ENCODE measurements at places on chromosomes 2 and 18.

DNA sequence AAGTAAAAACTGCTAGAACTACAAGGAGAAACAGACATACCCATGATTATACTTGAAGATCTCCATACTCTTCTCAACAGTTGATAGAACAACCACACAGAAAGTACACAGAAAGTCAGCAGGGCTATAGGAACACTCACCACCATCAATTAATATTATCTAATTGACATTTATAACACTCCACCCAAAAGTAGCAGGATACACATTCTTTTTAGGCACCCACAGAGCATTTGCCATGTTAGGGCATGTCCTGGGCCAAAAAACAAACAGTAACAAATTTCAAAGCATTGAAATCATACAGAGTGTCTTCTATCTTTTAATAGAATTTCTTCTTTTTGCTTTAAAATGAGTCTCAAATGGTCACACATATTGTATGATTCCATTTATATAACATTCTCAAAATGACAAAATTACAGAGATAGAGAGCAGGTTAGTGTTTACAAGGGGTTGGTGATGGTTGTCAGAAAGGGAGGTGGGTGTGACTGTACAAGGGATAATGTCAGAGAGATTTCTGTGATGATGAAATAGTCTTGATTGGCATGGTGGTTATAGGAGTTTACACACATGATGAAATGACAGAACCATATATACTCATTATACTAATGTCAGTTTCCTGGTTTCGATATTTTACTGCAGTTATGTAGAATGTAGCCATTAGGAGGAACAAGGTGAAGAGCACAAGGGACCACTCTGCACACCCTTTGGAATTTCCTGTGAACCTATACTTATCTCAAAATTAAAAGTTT is 82.8 kb downstream of the NCK2 start:
- DNase-seq: no peak

- DNase-seq: no peak
Measured at GRCh38 chr2:42054714-42055430, 7.1 kb downstream of the PKDCC start.

DNA sequence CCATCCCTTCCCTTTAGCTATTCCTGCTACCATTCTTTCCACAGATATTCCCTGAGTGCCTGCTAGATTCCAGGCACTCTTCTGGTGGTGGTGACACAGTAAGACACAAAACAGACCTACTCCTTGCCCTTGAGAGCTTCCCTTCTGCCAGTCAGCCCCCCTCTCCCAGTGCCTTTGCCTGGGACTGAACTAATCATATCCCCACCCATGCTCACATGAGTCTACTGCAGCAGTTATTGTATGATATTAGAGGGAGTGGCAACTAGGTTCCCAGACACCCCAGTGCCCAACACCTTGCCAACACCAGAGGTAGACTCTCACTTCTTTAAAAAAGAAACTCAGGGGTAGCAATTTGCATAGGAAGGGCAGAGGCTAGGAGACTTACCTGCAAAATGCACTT is 7.2 kb upstream of the LBH start:
- peak; percentile 82 for DNase-seq

- DNase-seq: peak; percentile 12
Measured at GRCh38 chr18:11849841-11850634, 1.2 kb upstream of the CHMP1B start.

DNA sequence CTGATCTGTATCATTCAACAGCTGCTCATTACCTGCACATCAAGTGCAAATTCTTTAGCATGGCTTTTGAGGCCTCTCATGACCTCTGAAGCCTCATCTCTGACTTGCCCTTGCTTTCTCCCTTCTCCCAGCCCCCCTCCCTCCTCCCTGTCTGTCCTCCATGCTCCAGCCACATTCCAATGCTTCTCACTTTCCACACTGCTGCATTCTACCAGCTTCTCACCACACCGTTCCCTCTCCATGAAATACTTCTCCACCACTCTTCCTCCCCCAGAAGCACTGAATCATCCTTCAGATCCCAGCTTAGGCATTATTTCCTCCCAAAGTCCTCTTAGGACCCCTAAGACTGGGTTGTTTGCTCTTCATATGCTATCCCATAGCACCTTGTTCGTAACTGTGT is 26.9 kb downstream of the GCG start:
- peak; percentile 6 for DNase-seq

DNA sequence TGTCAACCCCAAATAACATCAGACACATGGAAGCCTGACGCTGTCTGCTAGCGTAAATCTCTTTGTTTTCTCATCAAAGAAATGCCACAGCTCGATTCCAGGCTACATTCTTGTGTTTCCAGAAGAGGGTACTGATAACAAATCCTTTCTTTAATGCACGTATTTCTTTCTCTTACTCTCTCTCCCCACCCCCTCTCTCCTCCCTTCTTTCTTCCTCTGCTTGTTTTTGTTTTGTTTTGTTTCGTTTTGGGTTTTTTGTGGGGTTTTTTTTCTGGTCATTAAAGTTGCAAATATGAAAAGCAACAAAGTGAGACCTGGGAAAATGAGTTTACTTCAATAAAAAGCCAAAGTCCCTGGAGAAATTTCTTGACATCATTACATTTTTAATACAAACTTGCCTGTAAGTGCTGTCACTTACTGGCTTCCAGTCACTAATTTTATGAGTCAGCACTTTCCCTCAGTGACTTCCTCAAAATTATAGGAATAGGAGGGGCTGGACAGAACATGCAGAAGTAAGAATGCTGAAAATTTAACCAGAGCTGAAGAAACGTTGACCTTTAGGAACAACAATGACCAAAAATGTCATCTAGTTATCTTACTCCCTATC is 106.7 kb upstream of the NABP1 start:
- peak; percentile 84 for DNase-seq

DNA sequence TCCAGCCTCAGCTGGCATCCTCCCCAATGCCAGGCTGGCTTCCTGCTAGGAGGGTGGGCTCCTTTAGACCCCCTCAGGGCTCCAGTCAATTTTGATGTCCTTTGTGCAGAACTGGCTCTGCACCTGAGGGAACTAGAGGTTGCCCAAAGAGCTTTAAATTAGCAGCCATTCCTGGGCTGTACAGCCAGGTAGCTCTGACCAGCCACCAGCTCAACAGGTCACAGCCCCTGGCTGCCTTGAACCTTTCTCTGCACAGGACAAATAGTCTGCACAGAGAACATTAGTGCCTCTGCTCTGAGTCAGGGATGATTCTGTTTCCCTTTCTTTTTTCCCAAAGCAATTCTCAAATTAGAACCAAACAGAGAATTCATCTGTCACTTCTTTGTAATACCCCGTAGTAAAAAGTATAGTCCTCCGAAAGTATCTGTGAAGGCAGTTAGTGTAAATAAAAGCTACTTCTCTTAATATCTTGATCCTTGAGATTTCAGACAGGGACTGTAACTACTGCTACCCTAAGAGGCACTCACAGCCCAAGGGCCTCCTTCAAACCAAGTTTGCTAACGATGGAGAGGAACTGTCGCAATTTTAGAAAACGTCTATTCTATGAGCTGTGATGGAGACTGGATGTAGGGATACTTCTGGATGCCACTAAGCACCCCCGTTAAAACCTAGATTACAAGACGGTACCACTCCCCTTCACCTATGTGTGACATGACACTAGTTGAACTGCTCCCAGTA is 3.0 kb downstream of the TTC32 start:
- DNase-seq: no peak

DNA sequence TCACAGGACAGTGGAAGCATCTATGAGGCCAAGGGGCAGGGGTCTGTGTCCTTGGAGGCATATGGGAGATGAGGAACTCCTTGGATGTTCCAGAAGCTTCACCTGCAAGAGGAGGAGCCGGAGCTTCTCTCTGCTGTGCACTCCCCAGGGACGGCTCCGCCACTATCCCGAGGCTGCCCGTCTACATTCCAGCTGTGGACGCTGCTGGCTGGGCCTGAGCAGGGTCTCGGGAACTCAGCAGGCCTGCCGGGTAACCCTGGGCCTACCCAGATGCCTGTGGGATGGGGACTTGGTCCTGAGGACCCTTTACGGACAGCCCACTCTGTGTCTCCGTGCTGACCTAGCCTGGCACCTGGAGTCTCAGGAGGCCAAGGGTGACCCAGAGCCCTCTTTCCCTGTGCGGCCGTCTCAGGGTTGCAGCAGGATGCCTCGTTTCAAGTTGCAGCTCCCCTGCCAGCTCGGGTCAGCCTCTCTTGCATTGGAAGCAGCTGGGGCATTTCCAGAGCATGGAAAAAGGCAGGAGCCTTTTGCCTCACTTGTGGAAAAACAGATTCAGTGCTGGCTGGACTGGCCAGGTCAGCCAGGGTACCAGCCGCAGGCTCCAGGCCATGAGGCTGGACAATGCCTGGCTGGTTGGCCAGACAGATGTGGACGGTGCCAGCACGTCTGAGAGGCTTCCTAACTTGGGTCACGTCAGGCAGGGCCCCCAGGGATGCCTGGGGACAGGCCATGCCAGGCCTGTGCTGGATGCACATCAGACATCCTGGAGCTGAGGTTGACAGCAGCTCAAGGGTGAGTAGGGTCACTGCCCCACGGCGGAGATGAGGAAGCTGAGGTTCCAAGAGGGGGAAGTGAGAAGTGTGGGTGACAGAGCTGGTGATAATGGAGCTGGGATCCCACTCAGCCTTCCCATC is 41.5 kb downstream of the SCTR start:
- no peak for DNase-seq

- no peak for DNase-seq
Measured at GRCh38 chr2:189285349-189285748, 105.8 kb upstream of the COL5A2 start.

GRCh38 chr18:69400253-69400975 is at the start of gene DOK6:
Gene DOK6 (plus strand): TSS chr18:69400888.
- peak; percentile 95 for DNase-seq

All from cardiac muscle cell (in vitro differentiated cells and primary cell).